ENCODE measurements at places on chromosomes 7 and 10.

- DNase-seq = no peak
Measured at GRCh38 chr7:1562116-1562515, 6.1 kb upstream of the TMEM184A start.

DNA sequence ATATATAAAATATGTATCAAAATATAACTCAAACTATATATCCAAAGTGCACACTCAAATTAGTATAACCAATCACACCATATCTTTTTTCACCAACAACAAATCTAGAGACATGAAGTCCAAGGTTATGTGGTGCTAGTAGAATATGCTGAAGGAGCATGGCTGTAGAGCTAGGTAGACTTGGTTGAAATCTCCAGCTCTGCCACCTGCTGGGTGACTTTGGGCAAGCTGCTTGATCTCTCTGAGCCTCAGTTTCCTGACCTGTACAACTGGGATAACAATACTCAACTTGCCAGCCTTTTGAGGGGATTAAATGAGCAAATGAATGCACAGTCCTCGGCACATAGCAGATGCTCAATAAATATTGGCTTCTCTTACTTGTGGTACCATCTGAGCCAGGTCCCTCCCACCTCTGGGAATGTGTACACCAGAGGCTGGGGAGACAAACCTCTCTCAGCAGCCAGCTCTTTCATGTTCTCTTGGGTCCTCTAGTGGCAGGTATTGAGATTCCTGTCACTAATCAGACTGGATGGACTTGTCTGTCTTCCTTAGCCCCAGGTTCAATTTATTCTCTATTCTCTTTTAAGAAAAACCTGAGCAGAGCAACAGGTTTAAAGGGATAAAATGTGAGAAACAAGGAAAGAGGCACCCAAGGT, 94.3 kb upstream of the PDE1C start:
- no peak for DNase-seq

GRCh38 chr7:148483515-148484308, 106.9 kb upstream of the C7orf33 start:
- DNase-seq = no peak

DNA sequence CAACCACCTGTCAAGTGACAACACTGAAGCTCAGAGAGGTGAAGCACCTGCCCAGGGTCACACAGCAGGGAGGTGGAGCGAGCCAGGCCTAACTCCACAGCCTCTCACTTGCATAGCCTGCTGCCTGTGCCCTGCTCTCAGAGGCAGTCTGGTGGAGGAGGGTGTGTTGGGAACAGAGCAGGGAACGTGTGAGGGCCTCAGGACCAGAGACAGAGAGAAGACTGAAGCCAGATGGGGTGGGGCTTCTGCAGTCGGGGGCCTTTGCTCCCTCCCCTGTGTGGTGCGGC, 114.0 kb downstream of the PTPN20 start:
- no peak for DNase-seq

DNA sequence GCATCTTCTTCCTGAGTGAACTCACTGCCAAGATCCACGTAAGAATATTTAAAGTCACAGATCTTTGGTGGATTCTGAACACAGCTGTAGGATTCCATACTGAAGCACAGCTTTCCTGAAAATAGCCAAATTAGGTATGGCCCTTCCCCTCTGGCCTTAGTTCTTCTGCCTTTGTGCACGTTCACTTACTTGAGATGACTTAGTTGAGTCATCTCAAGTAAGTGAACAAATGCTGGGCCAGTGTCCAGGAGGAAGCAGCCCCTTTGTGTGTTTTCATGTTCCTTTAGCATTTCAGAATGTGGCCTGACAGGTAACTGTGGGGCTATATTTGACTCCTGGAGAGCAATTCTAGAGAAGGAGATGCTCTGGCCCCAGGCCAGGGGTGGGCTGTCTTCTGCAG, 51.5 kb downstream of the CCNY start:
- DNase-seq = no peak

DNA sequence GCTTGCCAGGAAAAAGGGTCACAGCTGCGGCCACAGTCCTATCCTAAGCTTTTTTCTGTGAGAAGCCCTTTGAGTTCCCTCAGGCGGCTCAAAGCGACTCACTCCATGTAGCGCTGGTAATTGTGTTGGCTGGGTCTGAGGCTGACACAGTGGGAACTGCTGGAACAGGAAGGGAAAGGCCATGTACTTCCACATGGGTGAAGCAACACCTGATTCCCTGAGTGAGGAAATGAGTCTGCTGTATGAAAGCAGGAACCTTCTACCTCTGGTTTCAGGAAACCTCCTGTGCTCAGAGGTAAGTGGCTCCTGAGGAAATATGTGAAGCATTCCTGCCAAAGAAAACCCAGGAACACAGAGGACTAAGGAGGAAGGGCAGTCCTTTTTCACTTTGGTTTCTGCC, 734.6 kb upstream of the SORCS1 start:
- DNase-seq = no peak
